ENCODE measurements at places on chromosomes 16 and 17. TPM values are rescaled to one million over a fixed set of nuclear protein-coding genes. Genes with fewer than 3 reads are reported as not detected.

IL34 gene
- polyA plus RNA-seq: 1.5 TPM

EME1 gene
- polyA plus RNA-seq: 2.1 TPM

TMEM88 gene
- 11.5 TPM for polyA plus RNA-seq

BMERB1 gene
- 6.7 TPM for polyA plus RNA-seq

C17orf113 gene
- polyA plus RNA-seq: 0.38 TPM

CCL17 gene
- 39.3 TPM for polyA plus RNA-seq

SLFN5 gene
- 19.2 TPM for polyA plus RNA-seq
